ENCODE measurements at places on chromosomes 4 and X.

DNA sequence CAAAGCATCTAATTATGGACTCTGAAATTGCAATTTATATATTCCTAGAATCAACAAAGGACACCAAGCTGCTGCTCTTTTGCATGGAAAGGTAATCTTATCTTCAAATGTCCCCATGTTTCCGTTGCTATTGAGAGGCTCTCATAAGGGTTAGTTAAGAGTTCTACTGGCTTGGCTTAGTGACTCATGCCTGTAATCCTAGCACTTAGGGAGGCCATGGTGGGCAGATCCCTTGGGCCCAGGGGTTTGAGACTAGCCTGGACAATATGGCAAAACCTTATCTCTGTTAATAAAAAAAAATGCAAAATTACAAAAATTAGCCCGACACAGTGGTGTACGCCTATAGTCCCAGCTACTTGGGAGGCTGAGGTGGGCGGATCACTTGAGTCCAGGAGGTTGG lies 93.4 kb upstream of the RAPGEF2 start:
- DNase-seq: no peak

GRCh38 chr4:52554612-52555355 lies 104.3 kb downstream of the USP46 start:
- no peak for DNase-seq

DNA sequence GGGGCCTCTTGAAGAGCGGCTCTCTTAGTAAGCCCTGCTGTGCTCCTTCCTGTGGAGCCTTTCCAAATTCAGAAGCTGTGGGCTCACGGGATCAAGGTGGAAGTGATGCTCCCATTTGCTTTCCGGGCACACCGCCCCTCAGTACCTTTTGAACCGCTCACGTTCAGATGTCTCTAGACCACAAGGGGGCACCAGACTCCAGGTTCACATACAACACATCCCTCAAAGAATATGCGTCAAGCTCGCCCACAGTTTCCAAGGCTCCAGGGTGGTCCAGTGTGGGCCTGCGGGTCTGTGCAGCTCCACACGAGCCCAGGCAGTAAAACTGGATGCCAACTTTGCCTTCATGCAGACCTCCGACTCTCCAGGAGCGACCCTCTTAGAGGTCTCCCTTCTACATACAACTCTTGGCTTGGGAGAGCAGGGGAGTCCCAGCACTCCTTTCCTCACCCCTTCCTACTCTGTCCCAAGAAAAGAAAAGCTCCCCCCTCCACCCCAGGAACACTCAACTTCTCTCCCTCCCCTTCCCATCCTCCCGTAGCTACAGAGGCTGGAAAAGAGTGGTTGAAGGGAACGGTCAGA lies 11.0 kb downstream of the SUPT20HL1 start:
- DNase-seq: peak; percentile 52

DNA sequence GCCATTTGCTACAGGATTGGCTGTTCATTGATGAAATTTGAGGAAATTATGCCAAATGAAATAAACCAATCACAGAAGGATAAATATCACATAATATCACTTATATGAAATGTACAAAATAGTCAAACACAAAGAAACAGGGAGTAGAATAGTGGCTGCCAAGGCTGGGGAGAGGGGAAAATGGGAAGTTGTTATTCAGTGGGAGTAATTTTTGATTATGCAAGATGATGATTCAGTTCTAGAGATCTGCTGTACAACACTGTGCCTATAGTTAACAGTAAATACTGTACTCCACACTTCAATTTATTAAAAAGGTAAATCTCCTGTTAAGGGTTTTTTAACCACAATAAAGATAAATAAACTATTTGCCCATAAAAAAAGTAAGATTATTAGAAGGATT lies 101.1 kb downstream of the TMA16 start:
- DNase-seq: no peak

DNA sequence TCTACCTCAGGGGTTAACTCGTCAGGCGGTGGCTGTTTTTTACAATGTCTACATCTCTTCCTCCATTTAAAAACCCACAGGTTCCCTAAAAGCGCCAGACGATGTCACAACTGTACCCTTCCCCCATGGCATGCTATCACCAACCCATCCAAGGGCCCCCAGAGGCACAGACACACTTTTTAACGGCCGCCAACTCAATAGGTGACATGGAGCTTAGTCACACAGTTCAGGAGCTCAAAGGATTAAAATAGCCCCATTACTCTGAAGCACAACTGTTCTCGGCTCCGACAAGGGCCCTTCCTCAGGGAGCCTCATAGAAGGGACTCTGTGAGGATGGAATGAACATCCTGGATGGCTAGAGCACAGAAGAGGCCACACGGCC lies 12.4 kb downstream of the SH3KBP1 start:
- DNase-seq: no peak

- DNase-seq: no peak
Observed at GRCh38 chrX:134537179-134537955, 77.4 kb downstream of the HPRT1 start.

DNA sequence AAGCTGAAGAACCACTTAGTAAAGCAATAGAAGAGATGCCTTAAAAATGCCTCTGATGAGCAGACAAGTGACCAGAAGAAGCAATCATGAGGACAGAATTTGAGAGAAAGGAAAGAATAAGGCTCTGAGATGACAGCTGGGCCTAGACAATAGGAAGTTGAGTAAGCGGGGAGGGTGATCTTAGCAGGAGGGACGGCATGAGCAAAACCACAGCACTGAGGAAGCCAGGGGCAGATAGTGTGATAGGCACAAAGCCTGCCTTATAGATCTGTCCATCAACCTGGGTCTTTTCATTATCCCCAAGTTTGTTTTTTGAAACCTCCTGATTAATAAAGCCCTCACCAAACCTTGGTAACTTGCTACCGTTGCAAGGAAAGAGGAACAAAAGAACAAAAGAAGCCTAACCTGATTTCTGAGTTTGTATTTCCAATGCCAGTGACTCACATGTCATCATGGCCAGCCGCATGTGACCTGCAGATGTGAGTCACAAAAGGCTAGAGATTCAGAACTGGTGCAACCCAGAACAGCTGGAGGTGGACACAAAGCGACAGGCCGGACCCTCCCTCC lies 55.7 kb upstream of the PPARGC1A start:
- no peak for DNase-seq

DNA sequence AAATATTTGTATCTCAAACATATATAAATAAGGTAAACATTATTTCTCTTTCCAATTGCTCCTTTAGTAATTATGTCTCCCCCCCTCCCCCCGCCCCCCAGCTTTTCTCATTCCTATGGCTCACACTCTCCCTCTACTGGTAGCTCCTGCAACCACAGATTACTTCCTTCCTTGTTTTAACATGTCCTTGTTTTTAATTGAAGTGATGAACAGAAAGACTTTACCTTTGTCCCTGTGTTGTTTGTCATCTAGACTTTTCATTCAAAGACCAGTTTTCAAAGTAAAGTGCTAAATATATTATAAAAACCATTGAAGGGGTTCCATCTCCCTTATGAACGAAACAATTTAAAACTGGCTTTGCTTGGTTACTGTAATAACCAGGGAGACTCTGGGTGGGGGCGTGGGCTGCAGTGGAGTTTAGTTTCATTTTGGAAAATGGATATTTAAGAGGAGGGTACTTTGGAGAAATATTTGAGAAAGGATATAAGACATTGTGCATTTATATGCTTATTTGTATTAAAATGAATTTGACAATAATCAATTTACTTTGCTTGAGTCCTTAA lies 352.9 kb downstream of the RAPGEF2 start:
- no peak for DNase-seq

- DNase-seq: no peak
Observed at GRCh38 chr4:47551682-47552081, 66.6 kb downstream of the ATP10D start.

DNA sequence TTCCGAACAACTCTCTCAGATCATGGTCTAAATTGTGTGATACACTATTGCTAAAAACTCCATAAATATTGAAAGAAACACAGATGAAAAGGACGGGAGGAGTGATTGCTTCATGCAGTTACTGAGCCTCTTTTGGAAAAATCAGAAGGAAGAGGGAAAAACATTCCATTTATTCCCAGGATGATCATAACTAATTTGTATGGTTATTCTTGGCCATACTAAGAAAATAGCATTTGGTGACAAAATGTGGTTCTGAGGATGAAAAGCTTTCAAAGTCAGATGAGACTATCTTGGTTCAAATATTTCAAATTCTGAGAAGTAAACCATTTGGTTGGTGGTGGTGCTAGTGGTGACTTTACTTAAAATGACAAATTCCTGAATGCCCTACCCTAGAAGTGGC lies 305.4 kb upstream of the LDB2 start:
- DNase-seq: no peak

GRCh38 chrX:54044877-54045338 lies 635 bp upstream of the PHF8 start:
- DNase-seq: no peak

DNA sequence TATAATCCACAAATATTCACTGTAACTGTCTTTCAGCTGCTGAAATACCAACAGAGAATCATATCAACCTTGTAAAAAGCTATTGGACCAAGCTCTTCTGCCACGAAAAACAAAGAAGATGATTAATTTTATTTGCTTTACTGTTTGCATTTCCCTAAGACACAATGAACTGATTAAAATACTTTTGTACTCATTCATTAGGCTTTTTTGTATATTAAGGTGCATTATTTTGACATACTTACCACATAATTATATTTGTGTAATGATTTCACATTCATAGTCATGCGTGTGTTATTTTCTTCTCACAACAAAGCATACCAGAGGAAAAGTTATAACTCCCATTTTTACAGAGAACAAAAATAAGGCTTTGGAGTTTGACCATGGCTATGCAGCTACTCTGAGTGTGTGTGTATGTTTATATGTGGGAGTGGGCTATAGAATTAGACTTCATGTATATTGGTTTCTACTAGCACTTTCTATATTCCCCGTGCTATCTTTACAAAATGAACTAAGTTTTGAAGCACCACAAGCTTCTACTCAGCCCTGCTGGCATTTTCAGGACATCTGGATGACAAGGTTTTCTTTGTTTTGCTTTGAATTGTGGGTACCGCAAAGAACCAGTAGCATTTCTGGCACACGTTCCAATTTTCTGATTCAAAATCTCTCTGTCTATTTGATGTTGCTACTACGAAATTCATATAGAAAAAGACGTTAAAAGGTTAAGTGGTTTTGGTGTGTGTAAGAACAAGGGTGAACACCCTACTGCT lies 11.0 kb upstream of the FGF5 start:
- no peak for DNase-seq

DNA sequence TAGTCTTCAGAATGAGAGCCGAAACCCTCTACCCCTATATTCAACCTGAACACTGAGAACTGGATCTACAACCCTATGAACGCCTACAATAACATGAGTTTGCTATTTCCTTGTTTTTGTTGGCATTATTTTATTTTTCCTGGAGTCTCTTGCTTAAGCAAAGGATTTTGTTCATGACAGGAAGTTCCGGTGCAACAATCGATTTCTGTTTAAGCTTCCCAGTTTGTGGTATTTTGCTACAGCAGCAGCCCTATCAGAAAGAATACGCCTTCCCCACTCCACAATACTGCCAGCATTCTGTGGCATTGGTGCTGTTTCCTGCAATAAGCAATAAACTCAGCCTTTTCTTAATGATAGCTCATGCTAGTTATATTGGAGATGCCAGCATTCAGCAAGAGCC lies 60.9 kb downstream of the NPY5R start:
- DNase-seq: no peak

DNA sequence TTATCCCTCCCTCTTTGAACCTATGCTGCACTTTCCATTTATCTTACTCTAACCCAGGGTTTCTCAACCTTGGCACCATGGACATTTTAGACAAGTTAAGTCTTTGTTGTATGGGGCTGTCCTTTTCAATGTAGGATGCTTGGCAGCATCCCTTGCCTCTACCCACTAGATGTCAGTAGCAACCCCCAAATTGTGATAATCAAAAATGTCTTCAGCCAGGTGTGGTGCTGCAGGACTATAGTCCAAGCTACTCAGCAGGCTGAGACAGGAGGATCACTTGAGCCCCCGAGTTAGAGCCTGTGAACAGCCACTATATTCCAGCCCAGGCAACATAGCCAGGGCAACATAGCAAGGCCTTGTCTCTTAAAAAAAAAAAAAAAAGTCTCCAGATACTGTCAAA lies 7.0 kb downstream of the LRCH2 start:
- no peak for DNase-seq

DNA sequence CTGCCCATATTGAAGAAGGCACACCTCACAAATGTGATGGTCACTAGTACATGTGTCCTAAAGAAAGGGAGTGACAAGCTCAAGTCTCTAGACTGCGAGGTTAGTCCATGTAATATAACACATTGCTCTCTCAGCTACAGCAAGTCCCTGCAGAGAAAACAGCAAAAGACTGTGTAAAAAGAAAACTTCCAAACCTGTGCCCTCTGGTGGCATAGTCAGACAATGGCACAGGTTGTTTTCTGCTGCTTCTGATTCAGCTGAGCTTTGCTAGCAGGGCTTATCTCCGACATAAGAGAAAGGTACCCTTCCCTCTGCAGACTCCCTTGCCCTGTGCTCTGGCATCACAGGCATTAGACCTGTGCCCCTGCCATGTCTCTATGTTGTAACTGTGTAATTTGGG lies 1.4 kb upstream of the SERPINA7 start:
- no peak for DNase-seq

- DNase-seq: no peak
Observed at GRCh38 chrX:46477435-46477834, 67.8 kb downstream of the ZNF674 start.
